NCI-H69 (cell line): ENCODE measurements at places on chromosomes 3 and 15.
A peak's percentile ranks its signal among the peaks of the same experiment; 100 is the strongest.

GRCh38 chr15:29784413-29784812 lies 37.9 kb downstream of the TJP1 start:
- no peak for DNase-seq

- DNase-seq, result peak; percentile 81
Observed at GRCh38 chr15:68817304-68818065, 3.2 kb downstream of the ANP32A start.

DNA sequence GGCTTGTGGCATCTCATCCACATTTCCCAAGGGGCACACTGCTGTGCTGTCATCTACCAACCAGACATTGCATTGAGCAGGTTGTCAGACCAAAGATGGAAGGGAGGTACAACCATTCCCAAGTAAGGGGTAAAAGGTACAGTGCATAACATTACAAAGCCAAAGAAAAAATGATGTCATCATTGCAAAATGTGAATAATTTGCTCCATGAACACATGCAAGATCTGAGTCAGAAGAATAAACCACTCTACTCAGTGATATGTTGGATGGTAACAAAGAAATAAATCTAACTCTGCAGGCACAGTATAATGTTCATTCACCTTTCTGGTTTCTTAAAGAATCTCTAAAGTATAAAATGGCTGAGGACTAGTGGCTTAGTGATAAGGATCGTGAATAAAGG lies 202.7 kb downstream of the MAGI1 start:
- no peak for DNase-seq

- no peak for DNase-seq
Observed at GRCh38 chr15:63202861-63203260, 13.5 kb downstream of the RAB8B start.

GRCh38 chr3:127286571-127287140 lies 1.2 kb downstream of the PRR20G start:
- DNase-seq, result no peak

GRCh38 chr3:184289426-184289938 lies 9.6 kb upstream of the PSMD2 start:
- peak; percentile 79 for DNase-seq

DNA sequence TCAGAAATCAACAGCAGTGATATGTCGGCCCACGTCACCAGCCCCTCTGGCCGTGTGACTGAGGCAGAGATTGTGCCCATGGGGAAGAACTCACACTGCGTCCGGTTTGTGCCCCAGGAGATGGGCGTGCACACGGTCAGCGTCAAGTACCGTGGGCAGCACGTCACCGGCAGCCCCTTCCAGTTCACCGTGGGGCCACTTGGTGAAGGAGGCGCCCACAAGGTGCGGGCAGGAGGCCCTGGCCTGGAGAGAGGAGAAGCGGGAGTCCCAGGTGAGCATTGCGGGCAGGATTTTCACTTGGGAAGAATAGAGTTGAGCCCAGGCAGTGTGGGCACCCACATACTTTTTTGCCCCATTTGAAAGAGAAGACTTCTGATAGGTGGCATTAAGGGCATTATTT lies 57.4 kb downstream of the DNASE1L3 start:
- no peak for DNase-seq

GRCh38 chr3:12224181-12225147 lies 64.4 kb upstream of the PPARG start:
- DNase-seq, result no peak

DNA sequence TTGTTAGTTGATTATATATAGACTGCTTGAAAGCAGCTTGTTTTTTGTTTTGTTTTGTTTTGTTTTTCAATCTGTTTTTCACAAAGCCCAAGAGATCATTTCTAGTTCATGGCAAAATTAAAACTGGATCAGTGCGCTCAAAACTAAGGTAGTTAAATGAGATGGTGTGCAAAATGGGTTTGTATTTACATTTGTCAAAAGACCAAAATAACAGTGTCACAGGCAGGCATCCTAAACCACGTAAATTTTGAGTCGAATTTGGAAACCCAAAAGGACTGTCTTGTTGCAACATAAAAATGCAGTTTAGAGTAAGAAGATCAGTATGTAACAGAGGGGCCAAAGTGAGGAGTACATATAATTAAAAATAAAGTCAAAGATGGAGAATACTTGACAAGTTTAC lies 2.4 kb downstream of the DMXL2 start:
- no peak for DNase-seq

DNA sequence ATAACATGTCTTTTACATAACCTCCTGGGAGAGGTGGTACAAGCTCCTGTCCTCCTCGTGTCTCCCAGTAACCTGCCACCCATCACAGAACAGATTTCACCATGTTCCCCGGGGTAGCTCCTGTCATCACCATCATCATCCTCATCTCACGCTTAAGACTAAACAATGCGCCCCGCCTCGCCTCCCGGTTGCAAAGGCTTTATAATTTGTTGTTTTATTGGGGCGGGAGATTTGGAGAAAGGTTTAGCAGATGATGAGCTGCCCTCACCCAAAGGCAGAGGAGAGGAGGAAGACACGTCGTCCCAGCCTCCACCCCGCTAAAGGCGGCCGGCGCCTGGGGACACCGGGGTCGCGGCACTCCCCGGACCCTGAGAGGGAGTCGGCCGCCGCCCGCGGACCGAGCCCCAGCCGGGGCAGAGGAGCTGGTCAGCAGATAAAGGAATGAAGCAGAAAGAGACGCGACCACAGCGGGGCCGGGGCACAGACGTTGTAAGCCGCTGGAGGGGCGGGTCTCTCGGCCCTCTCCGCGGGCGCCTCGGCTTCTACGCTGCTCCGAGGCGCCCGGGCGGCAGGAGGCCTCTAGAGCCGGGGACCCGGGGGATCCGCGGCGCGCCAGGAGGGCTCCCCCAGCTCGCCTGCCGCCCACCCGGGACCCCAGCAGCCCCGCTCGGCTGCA lies 589 bp downstream of the HERC1 start:
- DNase-seq, result peak; percentile 71

DNA sequence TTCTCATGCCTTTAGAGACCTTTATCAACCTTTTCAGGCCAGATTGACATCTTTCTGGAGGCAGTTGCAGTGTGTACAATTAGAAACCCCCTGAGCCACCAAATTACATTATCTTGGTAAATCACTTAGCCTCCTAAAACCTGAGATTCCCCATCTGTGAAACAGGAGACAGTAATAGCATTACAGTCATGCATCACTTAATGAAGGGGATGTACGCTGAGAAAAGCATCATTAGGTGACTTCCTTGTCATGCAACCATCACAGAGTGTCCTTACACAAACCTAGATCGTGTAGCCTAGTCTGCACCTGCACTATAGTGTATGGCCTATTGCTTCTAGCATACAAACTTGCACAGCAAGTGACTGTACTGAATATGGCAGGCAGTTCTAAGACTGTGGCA lies 400.8 kb upstream of the CNTN3 start:
- DNase-seq, result no peak

DNA sequence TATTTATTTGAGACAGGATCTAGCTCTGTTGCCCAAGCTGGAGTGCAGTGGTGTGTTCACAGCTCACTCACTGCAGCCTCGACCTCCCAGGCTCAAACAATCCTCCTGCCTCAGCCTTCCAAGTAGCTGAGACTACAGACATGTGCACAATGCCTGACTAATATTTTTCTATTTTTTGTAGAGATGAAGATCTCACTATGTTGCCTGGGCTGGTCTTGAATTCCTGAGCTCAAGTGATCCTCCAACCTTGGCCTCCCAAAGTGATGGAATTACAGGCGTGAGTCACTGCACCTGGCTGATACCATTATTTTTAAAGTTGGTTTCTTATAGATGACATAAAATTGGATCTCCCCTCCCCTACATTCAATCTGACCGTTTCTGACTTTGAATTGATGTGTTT lies 139.5 kb upstream of the RGMA start:
- DNase-seq, result no peak

GRCh38 chr3:135239615-135239884 lies 444.5 kb downstream of the EPHB1 start:
- peak; percentile 65 for DNase-seq

GRCh38 chr15:22907161-22907950 lies 68.9 kb downstream of the NIPA2 start:
- no peak for DNase-seq

- peak; percentile 31 for DNase-seq
Observed at GRCh38 chr15:85354461-85354860, 25.9 kb upstream of the AKAP13 start.

- DNase-seq, result no peak
Observed at GRCh38 chr3:47503033-47503432, 10.5 kb downstream of the ELP6 start.

GRCh38 chr3:143538577-143538981 lies 309.7 kb downstream of the SLC9A9 start:
- DNase-seq, result no peak

DNA sequence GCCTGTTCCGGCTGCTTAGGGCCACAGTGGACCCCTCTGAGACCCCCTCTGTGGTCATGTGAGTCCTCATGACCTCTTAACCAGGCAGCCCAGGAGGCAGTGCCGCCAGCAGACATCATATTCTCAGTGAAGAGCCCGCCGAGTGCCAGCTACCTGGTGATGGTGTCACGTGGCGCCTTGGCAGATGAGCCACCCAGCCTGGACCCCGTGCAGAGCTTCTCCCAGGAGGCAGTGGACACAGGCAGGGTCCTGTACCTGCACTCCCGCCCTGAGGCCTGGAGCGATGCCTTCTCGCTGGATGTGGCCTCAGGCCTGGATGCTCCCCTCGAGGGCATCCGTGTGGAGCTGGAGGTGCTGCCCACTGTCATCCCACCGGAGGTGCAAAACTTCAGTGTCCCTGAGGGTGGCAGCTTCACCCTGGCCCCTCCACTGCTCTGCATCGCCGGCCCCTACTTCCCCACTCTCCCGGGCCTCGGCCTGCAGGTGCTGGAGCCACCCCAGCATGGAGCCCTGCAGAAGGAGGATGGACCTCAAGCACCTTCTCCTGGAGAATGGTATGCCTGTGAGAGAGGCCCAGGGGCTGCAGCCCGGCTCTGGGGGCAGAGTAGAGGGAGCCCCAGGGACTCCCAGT lies 176.1 kb downstream of the TBC1D2B start:
- no peak for DNase-seq

DNA sequence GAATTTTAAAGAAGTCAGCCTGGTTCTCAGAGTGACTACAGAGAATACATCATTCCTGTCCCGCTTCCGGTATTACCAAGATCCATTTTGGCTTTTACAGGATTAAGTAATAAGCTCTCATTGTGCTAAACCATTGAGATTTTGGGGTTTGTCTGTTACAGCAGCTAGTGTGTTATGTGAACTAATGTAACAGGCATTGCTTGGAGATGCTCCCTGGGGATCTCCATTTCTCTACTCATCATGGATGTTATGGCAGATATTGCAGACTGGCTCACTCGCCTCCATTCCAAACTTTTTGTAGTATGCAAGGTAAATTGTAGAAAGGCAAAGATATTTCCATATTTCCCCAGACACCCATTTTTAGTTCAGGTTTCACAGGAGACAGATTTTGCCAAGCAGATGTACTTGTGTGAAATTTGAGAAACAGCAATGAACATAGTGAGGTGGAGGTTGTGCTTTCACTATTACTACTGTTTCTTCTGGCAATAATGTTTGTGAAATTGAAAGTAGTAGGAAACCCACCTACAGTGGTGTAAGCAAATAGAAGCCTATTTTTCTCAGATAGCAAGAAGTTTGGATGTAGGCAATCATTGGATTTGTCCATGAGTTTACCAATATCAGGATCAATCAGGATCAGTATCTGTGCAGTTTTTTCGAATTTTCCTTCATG lies 177.1 kb upstream of the GALNT15 start:
- no peak for DNase-seq

DNA sequence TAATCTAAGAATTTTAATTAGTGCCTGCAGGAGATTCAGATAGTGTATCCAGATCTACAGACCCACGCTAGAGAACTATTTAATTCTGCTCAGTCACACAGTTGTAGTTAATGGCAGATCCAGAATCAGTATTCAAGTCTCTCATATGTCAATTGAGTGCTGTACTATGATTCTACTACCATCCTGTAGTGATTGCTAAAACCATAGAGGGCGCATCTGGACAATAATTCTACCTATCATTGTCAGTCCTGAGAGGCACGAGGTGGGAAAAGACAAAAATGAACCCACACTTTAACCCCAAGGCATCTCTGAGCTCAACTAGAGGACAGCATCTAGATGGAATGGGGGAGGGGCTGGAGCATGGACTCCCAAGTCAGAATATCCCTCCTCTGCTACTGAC lies 22.7 kb downstream of the DHX36 start:
- DNase-seq, result no peak

GRCh38 chr3:16028604-16029003 lies 145.9 kb upstream of the GALNT15 start:
- DNase-seq, result no peak

- DNase-seq, result peak; percentile 22
Observed at GRCh38 chr3:170644711-170645110, 58.8 kb upstream of the SLC7A14 start.

DNA sequence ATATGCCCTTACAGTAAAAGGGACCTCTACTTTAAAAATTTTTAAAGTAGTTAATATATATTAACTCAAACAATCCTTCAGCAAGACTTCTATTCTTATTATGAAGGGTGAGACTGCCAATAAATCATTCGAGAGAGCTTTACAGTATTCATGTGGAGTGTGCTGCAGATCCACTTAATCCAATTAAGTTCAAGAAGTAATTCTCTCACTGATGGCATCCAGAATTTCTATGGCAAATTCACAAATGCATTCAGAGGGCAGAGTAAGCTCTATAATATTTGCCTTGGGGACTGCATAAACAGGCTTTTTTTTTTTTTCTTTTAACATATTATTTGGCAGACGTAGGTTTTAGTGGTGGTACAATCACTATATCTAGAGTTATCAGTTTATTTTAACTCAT lies 692.0 kb downstream of the NLGN1 start:
- DNase-seq, result peak; percentile 57

- no peak for DNase-seq
Observed at GRCh38 chr3:157151151-157151550, 8.8 kb downstream of the CCNL1 start.

- no peak for DNase-seq
Observed at GRCh38 chr3:57985176-57985983, 22.8 kb upstream of the FLNB start.

DNA sequence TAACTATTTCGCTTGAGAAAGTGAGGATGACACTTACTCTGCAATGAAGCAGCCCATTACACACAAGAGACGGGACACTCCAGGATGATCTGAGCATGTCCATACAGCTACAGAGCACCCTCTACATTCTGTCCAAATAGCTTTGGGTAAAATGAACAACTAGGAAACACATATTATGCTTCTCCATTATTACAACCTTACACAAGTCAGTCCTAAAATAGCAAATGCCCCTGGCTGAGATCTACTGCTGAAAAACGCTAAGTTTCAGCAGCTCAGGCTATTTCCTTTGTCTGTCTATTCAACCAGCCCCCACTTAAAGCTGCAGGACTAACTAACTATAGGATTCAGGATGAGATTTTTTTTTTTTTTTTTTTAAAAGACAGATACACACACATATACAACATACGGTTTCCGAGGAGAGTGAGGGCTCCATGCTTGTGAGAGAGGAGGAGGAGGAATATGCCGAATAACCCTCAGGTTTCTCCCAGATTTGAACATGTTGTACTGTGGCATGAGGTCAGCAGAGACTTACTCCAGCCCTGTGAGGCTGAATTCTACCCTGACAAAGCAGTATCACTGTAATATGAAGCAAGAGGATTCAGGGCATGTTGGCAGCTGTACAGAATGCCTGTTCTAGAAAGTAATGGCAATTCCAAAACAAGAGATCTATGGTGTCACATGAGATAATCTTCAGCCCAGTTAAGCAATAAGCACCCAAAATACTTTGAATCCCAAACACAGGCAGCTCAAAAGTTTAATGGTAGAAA lies 117.3 kb upstream of the PLXND1 start:
- DNase-seq, result no peak
